Renal cortical epithelial cell (primary cell): ENCODE measurements at places on chromosomes 16 and 17.
A peak's percentile ranks its signal among the peaks of the same experiment; 100 is the strongest.

- no peak for DNase-seq
These were observed 13.5 kb downstream of the FBXO31 start for GRCh38 chr16:87369796-87370719.

DNA sequence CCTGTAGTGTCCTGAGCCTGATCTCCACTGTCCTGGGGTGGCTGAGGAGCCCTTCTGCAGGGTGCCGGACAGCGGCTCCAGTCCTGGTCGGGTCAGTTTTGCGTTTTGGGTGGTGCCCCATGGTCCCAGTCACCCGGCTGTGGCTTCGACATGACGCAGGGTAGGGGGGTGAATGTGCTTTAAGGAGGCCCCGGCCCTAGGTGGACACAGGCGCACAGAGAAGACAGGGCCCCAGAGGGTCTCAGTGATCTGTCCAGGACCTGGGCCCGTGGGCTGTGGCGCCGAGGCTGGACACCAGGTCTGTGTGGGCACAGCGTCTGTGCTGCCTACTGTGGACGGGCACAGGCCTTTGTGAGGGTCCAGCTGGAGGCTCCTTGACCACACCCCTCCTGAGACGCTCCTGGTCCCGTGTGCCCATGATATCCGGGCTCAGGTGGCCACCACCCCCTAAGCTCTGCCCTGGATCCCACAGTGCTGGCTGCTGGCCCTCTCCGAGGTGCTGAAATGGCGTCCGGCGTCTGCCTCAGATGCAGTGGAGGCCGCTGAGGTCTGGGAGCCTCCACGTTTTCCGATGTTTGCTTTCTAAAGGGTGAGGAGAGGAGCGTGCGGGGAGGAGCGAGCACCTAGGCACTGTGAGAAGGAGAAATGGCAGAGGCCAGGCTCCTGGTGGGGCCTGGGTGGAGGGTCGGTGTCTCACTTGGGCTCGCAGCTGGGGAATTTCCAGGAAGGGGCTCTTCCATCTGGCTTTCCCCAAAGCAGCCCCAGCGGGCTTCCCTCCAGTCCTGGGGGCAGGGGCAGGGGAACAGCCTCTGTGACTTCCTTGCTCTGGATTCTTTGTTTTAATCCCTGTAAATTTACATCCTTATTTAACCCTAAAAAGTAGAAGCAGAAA, 56.1 kb upstream of the ACSF3 start:
- DNase-seq, result peak; percentile 11

GRCh38 chr17:35011671-35012216, 31.4 kb downstream of the LIG3 start:
- no peak for DNase-seq

- DNase-seq, result no peak
These were observed 51.3 kb upstream of the FA2H start for GRCh38 chr16:74825941-74826340.
